Renal pelvis (tissue), 12 donors: ENCODE measurements at places on chromosomes 7 and 10. TPM values are rescaled to one million over a fixed set of nuclear protein-coding genes. Genes with fewer than 3 reads are reported as not detected.

CPEB3 gene
- 3.6 TPM for polyA plus RNA-seq

HOXA5 gene
- 64.7 TPM for polyA plus RNA-seq

DNA sequence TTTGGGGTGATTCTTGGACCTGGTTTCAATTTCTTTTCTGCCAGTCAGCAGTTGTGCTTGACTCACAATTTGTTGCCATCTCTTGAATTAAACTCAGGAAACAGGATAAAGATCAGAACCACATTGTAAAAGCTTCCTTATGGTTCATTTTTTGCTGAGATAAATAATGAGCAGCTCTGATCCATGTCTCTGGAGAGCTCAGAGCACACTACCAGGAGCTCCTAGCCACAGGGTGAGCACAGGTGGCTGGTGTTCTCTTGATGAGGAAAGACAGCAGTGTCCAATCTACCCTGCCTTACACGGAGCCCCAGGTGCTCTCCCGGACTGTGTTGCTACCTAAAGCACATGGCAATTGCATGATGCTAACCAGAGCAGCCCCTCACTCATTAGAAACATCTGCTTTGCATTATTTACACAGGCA is 17.2 kb upstream of the FAM170B start:
- DNase-seq: no peak

DNA sequence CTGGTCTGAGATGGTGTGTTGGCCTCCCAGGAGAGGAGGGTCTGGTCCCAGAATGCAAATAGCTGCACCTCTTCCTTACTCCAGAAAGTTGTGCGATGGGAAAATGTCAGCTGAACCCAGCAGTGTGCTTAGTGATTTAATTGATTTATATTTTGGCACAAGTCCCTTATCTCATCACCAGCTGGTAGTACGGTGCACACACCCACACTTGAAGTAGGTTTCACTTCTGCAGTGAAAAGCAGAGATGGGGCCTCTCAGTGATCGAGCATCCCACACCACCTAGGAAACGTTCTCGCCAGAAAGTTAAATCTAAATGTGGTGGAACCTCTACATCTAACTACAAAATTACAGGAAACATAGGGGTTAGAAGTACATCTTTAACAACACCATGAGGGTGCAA is 80.4 kb downstream of the UBE3C start:
- DNase-seq: no peak

DNA sequence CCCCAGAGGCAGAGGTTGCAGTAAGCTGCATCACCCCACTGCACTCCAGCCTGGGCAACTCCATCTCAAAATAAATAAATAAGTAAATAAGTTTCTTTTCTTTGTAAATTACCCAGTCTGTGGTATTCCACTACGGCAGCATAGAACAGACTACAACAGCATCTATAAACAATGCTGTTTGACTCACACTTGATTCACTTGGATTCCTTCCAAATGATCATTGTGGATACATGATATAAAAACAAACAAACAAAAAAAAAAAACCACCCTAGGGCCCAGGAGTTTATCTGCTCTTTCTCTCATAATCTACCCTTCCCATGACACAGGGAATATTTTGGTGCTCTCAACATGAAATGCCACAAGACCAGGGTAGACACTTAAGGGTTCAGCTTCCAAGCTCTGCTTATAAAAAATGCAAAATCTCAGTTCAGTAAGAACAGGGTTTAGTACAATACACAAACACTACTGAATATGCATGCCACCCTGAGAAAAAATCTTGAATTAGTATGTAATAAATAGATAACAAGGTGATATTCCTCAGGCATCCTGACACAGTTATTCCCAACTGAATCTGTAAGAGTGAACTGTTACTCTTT is 200.9 kb downstream of the FAM107B start:
- DNase-seq: no peak

- no peak for DNase-seq
These were observed 21.9 kb upstream of the KCNK18 start for GRCh38 chr10:117175215-117175900.
